Mucosa of descending colon (tissue), 3 donors: ENCODE measurements at places on chromosomes 2 and 18. TPM values are rescaled to one million over a fixed set of nuclear protein-coding genes. Genes with fewer than 3 reads are reported as not detected.

DNA sequence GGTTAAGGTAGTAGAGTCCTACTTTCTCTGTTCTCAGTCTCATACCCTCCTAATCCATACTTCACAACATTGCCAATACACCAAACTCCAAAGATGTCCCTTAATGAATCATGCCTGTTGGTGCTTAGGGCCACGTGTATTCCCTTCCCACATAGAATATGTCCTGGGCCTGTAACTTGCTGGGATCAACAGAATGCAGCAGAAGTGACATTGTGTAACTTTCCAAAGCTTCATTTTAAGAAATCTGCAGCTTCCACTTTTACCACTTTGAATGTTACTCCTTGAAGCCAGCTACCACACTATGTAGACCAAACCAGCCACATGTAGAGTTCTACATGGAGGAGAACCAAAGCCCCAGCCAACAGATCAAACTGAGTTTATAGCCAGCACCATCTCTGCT, 58.5 kb upstream of the ARHGAP15 start:
- no peak for DNase-seq

MOGAT1 gene
- 0.38 TPM for total RNA-seq

GRCh38 chr18:59810735-59811520, 88.9 kb upstream of the PMAIP1 start:
- no peak for DNase-seq

DNA sequence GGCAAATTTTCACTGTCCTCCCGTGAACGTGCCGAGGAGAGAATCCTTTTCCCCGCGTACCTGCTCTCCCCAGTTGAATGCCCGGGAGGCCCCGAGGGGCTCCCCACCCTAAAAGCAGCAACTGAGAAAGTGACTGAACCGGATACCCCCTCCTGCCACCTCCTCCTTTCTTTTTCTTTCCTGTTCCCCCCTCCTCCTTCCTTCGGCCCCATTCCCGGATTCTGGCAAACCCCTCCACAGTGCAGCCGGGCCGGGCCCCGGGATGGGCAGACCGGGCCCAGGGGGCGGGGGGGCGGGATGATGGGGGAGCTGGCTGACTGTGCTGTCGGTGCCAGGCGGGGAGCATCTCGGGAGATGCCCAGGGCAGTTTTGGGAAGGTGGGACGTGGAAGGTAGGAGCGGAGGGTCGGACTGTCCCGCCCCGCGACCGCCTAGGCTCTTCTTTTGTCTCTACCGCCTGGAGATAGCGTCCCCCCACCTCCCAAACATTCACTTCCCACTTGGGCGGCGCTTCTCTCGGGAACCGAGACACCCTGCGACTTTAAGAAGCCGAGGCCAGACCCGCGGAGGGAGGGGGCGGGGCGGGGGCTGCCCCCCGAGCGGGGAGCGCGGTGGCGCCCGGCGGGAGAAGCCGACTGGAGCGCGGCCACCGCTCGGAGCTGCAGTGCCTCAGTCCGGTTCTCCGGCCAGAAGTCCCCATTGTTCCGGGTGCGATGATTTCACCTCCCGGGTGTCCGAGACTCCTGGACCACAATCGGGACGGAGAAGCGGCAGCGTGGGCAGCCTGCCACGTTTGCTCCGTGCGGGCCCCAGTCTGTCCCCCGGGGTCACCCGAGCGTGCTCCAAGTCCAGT, 8.2 kb downstream of the DLX2 start:
- DNase-seq, result no peak

- DNase-seq, result no peak
Measured at GRCh38 chr18:69889009-69889408, 58.7 kb downstream of the CD226 start.

KCNS3 gene
- 4.9 TPM for total RNA-seq

DNA sequence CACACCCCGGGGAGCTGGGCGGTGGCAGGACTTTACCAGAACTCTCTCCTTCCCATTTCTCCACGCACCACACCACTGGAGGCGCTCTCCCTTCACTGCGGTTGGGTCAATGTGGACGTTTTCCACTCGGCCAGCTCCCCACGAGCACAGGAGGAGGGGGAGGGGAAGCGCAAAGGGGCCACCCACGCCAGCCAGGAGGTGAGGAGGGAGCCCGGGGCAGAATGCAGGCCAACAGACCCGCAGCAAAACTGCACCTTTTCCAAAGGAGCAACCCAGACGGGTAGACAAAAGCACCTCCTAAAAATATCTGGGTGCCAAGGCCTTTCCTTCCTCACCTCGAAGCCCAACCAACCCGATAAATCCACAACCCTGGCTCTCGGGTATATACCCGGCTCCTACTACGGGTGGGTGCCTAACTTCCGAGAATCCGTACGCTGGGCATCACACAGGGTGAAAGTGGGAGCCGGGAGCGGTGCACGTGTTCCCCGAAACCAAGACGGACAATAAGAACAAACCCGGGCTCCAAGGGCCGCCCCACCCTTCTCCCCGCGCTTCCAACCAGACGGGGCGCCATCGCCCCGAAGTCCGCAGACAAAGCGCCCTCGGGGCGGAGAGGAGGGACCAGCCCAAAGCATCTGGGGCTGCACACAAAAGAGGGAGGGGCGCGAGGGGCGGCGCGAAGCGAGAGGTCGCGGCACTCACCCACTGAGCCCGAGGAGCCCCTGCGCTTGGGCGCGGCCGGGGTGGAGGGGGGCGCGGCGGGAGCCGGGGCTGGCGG, 1.0 kb downstream of the RTN4 start:
- peak; percentile 90 for DNase-seq

GRCh38 chr2:44937688-44938240, 3.7 kb upstream of the SIX3 start:
- DNase-seq, result peak; percentile 48

DNA sequence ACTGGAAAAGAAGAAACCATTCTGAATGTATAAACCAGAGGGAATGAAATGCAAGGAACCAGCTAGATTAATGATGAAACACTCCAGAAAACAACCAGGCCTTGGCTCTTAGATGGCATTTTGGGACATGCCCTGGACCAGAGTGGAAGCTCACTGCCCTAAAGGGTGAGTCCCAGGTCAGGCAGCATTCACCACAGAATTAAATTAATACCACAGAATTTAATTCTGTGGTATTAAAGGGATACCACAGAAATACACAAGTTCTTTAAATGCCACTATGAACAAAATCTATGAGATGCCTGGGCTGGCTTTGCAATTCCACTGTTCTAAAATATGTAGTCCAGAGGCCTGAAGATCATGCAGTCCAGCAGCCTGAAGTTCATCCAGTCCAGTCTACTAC, 122.3 kb upstream of the KYNU start:
- no peak for DNase-seq

DNA sequence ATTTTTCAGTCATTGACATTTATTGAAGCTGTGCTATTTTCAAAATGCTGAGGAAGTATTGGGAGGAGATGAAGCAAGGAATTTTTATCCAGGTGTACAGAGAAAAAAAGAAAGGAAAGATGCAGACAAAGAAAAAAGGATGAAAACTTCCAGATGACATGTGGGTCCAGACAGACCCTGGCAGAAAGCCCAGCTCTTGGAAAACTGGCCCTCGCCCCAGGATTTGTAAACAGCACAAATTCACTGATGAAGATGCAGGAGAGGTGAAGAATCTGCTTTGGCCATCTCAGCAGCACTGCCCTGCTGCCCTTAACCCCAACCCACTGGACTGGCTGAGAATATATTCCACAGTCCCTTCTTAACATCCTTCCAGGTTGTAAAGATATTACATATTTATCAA, 12.5 kb downstream of the TACR1 start:
- DNase-seq, result no peak

GRCh38 chr2:213846856-213847255, 562.6 kb downstream of the SPAG16 start:
- no peak for DNase-seq

DNA sequence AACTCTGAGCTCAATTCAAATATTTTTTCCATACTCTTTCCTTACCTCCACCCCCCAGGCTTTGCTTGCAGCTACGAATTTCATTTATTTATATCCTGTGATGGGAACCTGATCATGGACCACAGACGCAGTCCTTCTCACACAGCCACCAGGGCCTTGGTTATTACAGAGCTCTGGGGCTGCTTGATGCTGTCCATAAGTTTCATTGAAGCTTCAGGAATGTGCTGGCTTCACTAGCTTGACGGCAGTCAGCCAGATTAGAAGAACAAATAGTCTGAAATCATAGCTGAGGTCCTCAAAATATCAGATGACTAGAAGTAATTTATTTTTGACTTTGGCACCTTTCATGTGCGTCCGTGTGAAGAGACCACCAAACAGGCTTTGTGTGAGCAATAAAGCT, 104.9 kb downstream of the VWA3B start:
- no peak for DNase-seq

DNA sequence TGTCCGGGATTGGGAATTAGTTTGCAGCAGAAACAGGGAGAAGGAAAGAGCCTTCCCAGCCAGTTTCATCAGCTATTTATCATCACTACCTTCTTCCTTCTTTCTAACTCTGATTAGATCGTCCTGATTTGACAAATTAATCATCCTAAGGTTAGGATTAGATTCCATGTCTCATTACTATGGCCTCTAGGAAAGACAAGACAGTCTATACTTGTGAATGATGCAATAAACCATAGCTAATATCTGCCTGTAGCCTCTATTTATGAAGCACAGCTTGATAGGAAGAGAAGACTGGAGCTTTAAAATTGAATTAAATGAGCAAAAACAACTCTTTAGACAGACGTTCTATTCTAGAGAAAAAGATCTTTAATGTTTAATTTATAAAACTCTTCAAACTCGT, 25.2 kb upstream of the FRZB start:
- no peak for DNase-seq

- no peak for DNase-seq
Measured at GRCh38 chr18:57211776-57212175, 64.9 kb downstream of the BOD1L2 start.

GRCh38 chr2:127083819-127084503, 23.0 kb downstream of the BIN1 start:
- peak; percentile 60 for DNase-seq

DNA sequence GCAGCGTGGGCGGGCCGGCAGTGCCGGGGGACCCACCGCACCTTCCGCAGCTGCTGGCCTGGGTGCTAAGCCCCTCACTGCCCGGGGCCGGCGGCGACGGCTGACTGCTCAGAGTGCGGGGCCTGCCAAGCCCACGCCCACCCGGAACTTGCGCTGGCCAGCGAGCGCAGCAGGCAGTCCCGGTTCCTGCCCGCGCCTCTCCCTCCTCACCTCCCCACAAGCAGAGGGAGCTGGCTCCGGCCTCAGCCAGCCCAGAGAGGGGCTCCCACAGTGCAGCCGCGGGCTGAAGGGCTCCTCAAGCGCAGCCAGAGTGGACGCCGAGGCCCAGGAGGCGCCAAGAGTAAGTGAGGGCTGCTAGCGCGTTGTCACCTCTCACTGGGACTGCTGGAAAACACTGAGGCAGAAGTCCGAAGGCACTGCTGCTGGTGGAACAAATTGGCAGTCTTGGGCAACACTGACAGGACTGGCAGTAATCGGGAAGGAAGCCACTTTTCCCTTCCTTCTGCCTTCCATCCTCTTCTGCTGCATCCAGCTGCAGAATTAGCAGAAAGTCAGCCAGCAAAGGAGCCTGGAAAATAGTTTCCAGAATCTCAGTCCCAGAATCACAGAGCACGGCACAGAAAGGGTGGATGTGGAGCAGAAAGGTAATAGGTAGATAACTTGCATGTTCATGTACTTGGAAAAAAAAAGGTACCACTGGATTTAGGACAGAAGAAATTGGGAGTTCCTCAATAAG, 179.4 kb upstream of the FN1 start:
- DNase-seq, result no peak
